Stimulated activated CD8-positive, alpha-beta memory T cell treated with anti-CD3 and anti-CD28 coated beads, Interleukin-15, amount 100 ng/mL, for 1 hour (primary cell): ENCODE measurements at places on chromosomes 4 and X.

- DNase-seq: no peak
These were observed 123.7 kb downstream of the STOX2 start for GRCh38 chr4:184028561-184029374.

GRCh38 chr4:140238351-140239056, 84.5 kb upstream of the MAML3 start:
- DNase-seq: no peak

- no peak for DNase-seq
These were observed 796.5 kb upstream of the SLIT2 start for GRCh38 chr4:19455196-19455595.

- DNase-seq: no peak
These were observed 112.6 kb upstream of the TBL1X start for GRCh38 chrX:9352243-9352642.

- DNase-seq: no peak
These were observed at the start of gene SORCS2 for GRCh38 chr4:7192252-7193029. Gene SORCS2 (plus strand): TSS chr4:7192538.

GRCh38 chrX:19410259-19410658, 66.5 kb downstream of the PDHA1 start:
- DNase-seq: no peak

DNA sequence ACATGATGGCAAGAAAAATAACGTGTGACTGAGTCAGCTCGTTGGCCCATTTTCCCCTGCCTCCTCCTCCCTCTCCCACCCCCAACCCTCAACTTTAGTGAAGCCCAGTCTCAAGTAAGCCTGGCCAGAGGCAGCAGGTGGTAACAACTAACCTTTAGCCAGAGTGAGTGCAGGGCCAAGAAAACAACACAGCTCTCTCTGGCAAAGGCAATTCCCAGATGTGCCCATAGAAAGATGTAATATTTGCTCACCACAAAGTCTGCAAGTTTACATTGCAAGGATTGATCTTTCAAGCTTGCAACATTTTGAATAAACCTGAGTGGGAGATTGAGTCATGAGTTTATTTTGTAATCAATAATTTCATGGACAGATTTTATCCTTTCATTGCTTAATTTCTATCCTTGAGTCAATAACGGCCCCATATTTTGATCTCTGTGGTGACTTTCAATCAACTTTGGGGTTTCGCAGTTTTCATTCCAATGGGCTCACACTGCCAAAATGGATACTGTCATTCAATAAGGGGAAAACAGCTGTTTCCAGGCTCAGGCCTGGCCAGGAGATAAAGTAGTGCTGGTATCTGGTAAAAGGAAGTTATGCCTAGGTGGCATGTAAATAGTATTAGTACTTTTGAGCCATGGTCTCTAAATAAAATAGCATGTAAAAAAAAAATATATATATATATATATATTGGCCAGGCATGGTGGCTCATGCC, 130.7 kb upstream of the TMEM164 start:
- no peak for DNase-seq

DNA sequence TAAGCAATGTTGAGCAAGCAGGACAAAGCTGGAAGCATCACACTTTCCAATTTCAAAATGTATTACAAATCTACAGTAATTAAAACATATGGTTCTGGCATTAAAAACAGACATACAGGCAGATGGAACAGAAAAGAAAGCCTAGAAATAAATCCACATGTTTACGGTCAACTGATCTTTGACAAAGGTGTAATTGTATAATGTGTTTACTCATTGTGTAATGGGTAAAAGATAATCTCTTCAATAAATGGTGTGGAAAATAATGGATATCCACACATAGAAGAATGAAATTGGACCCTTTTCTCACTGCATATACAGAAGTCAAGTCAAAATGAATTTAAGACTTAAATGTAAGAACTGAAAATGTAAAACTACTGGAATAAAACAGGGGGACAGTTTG, 394.2 kb downstream of the ANKRD50 start:
- no peak for DNase-seq

DNA sequence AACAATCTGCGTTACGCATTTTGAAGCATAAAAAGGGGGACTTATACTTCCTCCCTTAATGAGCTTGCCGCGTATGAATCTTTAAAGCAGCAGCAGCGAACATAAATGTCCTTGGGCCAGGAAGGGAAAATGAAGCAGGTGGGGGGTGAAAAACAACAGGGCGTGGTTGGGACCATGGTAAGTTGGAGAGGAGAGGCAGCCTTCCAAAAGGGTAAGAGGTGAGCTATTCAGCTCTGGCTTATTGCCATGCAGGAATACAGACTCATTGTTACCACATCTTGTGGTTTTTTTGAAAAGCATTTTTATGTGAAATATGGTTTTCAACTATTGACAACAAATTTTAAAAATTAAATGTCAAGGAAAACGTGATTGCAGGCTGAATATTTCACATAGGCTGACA, 710.7 kb upstream of the FAM241A start:
- DNase-seq: no peak

GRCh38 chr4:26173619-26174018, 147.2 kb upstream of the RBPJ start:
- no peak for DNase-seq

GRCh38 chr4:185902654-185903053, 90.7 kb upstream of the SORBS2 start:
- DNase-seq: no peak

- no peak for DNase-seq
These were observed 61.5 kb downstream of the PCDH18 start for GRCh38 chr4:137470806-137471205.

DNA sequence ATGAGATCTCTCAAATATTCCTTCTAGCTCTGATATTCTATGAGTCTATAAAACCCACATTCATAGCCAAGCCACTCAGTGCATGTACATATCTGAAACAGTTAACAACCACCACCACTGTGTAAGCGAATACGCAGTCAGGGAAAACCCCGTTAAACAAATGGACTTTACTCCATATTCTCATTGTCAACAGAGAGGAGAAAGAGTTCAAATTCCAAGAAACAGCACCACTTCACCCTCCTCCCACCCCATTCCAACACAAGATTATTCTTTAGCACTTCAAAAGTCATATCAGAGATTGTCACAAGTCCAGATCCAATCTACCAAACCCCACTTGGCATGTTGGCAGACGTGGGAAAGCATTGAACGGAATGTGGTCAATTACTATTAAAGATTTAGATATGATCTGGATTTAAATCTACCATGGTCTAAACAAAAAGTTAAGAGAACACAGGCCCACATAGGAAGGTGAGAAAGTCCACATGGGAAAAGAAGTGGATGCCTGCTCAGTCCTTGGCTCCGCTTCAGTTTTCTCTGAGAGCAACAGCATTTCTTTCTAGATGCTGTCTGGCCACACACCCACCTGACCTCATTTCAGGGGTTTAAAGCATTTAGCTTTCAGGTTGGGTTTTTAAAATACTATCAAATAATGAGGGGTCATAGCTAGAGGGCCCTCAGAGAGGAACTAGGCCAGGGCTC, 39.8 kb upstream of the KLHL13 start:
- DNase-seq: no peak

DNA sequence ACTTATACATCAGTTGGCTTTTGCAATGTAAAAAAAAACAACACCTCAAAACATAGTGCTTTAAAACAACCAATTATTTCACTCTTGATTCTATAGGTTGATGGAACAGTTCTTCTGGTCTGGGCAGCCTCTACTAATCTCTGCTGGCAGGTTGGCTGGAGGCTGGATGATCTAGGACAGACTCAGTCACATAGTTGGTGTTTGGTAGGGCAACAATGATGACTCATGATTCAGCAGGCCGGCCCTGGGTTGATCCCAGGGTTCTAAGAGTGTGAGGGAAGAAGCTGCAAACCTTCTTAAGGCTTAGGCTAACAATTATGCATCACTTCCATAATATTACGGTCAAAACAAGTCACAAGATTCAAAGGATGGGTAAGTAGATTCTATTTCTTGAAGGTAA, 558.2 kb downstream of the ZNF674 start:
- no peak for DNase-seq

GRCh38 chr4:87848622-87849351, 16.0 kb downstream of the MEPE start:
- DNase-seq: no peak
